Uterus (tissue), 4 donors: ENCODE measurements at places on chromosomes 16 and 17. TPM values are rescaled to one million over a fixed set of nuclear protein-coding genes. Genes with fewer than 3 reads are reported as not detected.

The NTN3 gene
- 1.3 TPM for total RNA-seq

The IGFBP4 gene
- total RNA-seq, result 1,351 TPM

The SALL1 gene
- total RNA-seq, result 11.8 TPM

The ABCA9 gene
- 8.2 TPM for total RNA-seq

The HID1 gene
- total RNA-seq, result 46.2 TPM

The TEX19 gene
- total RNA-seq, result not detected

The RAB34 gene
- total RNA-seq, result 411 TPM

The RANBP10 gene
- total RNA-seq, result 22.7 TPM

The INCA1 gene
- total RNA-seq, result 3.4 TPM
